ENCODE measurements at places on chromosomes 2 and 18. TPM values are rescaled to one million over a fixed set of nuclear protein-coding genes. Genes with fewer than 3 reads are reported as not detected.

Gene FZD7
- total RNA-seq, result 82.4 TPM

Gene STEAP3
- total RNA-seq, result 25.6 TPM

Gene RSAD2
- total RNA-seq, result 0.50 TPM

Gene CDH20
- total RNA-seq, result not detected

Gene EVA1A
- total RNA-seq, result 32.1 TPM

Gene ELOA2
- total RNA-seq, result not detected

Gene PDCD1
- not detected for total RNA-seq

Gene LAMA3
- 7.4 TPM for total RNA-seq

Gene CCDC74B
- 4.8 TPM for total RNA-seq

Gene UGT1A3
- total RNA-seq, result not detected

Gene BCS1L
- total RNA-seq, result 32.3 TPM

Gene BBS5
- 7.6 TPM for total RNA-seq

Gene XIRP2
- total RNA-seq, result not detected

Gene SDC1
- total RNA-seq, result 57.6 TPM

Gene PRR30
- not detected for total RNA-seq

Gene SOX11
- total RNA-seq, result under 0.01 TPM

Gene SLC30A3
- total RNA-seq, result 0.15 TPM

Gene SAG
- not detected for total RNA-seq

Gene RASGRP3
- 1.3 TPM for total RNA-seq

Gene REG1B
- not detected for total RNA-seq

Gene B4GALT6
- 6.0 TPM for total RNA-seq

Gene CHST9
- not detected for total RNA-seq
